ENCODE measurements at places on chromosomes 4 and X. TPM values are rescaled to one million over a fixed set of nuclear protein-coding genes. Genes with fewer than 3 reads are reported as not detected.

ARL9 gene
- total RNA-seq = 0.32 TPM

SSX4 gene
- not detected for total RNA-seq

CTAG2 gene
- total RNA-seq = not detected

XAGE2 gene
- total RNA-seq = not detected

PHOX2B gene
- total RNA-seq = 3.3 TPM

KLHL2 gene
- 13.7 TPM for total RNA-seq

USP46 gene
- total RNA-seq = 28.2 TPM

MAGEC2 gene
- total RNA-seq = not detected

CC2D2A gene
- total RNA-seq = 40.5 TPM

TMSB15A gene
- total RNA-seq = 28.0 TPM

ANK2 gene
- 149 TPM for total RNA-seq

ITIH6 gene
- 0.05 TPM for total RNA-seq

CSAG2 gene
- not detected for total RNA-seq

MMAA gene
- 5.8 TPM for total RNA-seq

MSANTD1 gene
- 0.85 TPM for total RNA-seq

WNK3 gene
- 8.7 TPM for total RNA-seq

SMARCA1 gene
- 96.0 TPM for total RNA-seq

DDX53 gene
- not detected for total RNA-seq

SPACA5 gene
- not detected for total RNA-seq

ARHGAP6 gene
- total RNA-seq = 20.7 TPM

PLP1 gene
- total RNA-seq = 68.2 TPM

EMCN gene
- total RNA-seq = 57.7 TPM

STOX2 gene
- 35.7 TPM for total RNA-seq

JADE3 gene
- total RNA-seq = 9.0 TPM

PROM1 gene
- total RNA-seq = 30.5 TPM

NXF2B gene
- total RNA-seq = not detected

FGG gene
- total RNA-seq = not detected

PPM1K gene
- total RNA-seq = 56.4 TPM

CT47B1 gene
- total RNA-seq = not detected

CXorf49 gene
- not detected for total RNA-seq

FGF2 gene
- total RNA-seq = 28.6 TPM

CWH43 gene
- total RNA-seq = 5.0 TPM

TMEM154 gene
- 17.2 TPM for total RNA-seq

HSFX2 gene
- total RNA-seq = 0.95 TPM

RNF4 gene
- total RNA-seq = 38.4 TPM

HOPX gene
- total RNA-seq = 45.9 TPM

TREX2 gene
- 0.21 TPM for total RNA-seq

RAB9B gene
- total RNA-seq = 33.6 TPM

PDLIM5 gene
- 243 TPM for total RNA-seq

CSN2 gene
- not detected for total RNA-seq

SEL1L3 gene
- 33.4 TPM for total RNA-seq

MID1 gene
- 47.3 TPM for total RNA-seq

DIPK2B gene
- 18.3 TPM for total RNA-seq

ATP2B3 gene
- total RNA-seq = 0.69 TPM

FABP2 gene
- total RNA-seq = not detected

NMU gene
- 0.79 TPM for total RNA-seq

ZCCHC12 gene
- total RNA-seq = 1.9 TPM

RNF175 gene
- 3.3 TPM for total RNA-seq

OTOP1 gene
- total RNA-seq = not detected

AKAP4 gene
- total RNA-seq = 0.32 TPM

Data from urinary bladder (tissue), 4 donors.